ENCODE measurements at places on chromosomes 3 and 15.

DNA sequence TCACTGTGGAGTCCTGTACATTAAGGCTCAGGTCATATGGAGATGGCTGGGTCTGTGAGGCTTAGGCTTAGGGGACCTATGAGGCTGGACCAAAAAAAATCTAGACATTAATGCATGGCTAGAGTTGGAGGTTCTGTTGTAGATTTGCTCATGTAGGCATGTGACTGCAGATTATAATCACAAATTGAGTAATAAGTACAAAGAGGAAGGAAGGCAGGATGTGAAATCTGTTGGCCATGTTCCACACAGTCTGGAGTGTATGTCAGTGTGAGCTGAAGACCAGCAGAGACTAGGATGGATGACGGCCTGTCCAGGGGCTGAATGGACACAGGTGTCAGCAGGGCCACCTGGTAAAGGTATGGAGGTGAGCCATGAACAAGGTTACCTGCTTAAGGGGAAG, at the start of gene ST3GAL6:
TSS of gene ST3GAL6 (plus strand) at position 265 of the 400 bp plus-strand sequence. CDS start 5,101 bp downstream, outside the sequence.
- no peak for DNase-seq

DNA sequence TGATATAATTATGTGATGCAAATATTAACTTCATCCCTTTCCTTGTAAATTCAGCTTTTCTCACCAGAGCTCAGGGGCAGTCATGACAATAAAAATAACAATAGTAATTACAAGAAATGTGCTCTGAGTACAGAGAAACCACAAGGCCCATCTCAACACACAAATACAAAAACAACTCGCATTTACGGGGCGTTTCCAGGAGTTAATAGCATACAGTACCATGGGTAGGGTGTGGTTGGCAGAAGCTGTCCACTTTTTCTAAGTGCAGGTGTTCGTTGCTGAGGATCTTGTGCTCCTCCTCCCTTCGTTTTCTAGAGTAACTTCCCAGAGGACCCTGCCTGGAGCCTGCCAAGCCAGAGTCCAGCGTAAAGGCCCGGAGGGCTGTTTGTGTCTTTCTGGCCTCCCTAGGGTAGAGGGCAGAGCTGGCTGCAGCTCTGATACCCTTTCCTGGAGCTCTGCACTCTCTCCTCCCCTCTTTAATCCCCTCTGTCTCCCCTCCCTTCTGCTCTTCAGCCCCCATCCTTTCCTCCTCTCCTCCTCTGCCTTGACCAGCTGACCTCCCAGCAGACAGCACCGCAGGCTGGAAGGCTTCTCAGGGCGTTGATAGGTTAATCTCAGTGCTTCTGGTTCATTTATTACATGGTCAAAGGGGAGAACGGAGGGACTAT, 11.4 kb downstream of the SEMA3G start:
- no peak for DNase-seq

DNA sequence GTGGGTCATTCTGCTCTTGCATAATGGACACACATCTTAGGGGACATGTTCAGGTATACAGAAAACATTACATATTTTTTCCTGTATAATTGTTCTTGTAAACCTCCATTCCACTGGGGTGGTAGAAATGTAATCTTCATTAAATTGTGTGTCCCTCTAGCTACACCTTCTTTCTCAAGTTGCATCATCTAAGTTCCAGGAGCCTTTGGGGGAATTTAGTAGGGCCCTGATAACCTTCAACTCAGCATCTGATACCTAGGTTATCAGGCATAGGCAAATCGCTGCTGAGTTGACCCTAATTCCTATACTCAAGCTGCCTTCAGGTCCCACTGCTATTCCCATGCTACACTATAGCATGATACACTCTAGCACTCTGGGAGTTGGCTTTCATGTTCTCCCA, 19.1 kb upstream of the CLASP2 start:
- no peak for DNase-seq

- no peak for DNase-seq
Measured at GRCh38 chr3:184081116-184081830, 15.6 kb upstream of the HTR3E start.

DNA sequence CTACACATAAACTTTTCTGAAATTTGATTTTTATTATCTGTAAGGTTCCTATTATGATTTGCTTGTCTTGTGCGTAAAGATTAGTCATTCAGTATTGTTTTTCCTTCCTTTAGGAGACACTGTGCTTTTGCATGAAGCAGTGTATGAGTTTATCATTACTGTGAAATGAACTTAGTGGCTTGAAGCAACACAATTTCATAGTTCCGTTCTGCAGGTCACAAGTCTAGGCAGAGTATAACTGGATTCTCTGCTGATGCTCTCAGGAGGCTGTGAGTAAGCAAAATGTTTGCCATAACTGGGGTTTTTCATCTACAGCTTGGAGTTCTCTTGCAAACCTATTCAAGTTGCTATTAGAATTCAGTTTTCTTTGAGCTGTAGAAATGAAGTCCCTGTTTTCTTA, 1136.1 kb downstream of the OTOL1 start:
- DNase-seq: no peak

GRCh38 chr3:59121346-59122144, 71.7 kb upstream of the CFAP20DC start:
- no peak for DNase-seq

GRCh38 chr15:79122991-79123390, 32.4 kb upstream of the RASGRF1 start:
- DNase-seq: no peak

GRCh38 chr3:178546079-178546478, 9.8 kb downstream of the KCNMB2 start:
- DNase-seq: no peak

DNA sequence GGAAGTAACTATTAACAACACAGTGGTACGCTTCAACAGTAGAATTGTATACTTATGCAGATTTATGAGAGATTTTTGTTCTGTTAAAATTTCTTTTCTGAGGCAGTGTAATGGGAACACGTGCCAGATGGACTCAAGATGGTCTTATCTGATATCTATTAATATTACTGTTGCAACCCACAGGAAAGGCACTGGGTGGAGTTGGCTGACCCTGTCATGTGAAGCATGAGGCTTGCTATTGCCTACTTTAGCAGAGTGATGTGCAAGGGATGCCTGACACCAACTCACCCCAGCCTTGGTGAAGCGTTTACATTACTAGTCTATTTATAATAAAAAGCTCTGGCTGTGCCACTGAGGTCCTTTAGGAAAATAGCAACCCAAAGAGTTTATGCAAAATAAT, 19.8 kb upstream of the ARNT2 start:
- no peak for DNase-seq

GRCh38 chr15:40095371-40096093, 13.1 kb downstream of the BMF start:
- DNase-seq: no peak

GRCh38 chr15:100835636-100836035, 44.0 kb upstream of the ALDH1A3 start:
- no peak for DNase-seq

GRCh38 chr3:41026394-41027177, 172.7 kb upstream of the CTNNB1 start:
- peak; percentile 49 for DNase-seq

DNA sequence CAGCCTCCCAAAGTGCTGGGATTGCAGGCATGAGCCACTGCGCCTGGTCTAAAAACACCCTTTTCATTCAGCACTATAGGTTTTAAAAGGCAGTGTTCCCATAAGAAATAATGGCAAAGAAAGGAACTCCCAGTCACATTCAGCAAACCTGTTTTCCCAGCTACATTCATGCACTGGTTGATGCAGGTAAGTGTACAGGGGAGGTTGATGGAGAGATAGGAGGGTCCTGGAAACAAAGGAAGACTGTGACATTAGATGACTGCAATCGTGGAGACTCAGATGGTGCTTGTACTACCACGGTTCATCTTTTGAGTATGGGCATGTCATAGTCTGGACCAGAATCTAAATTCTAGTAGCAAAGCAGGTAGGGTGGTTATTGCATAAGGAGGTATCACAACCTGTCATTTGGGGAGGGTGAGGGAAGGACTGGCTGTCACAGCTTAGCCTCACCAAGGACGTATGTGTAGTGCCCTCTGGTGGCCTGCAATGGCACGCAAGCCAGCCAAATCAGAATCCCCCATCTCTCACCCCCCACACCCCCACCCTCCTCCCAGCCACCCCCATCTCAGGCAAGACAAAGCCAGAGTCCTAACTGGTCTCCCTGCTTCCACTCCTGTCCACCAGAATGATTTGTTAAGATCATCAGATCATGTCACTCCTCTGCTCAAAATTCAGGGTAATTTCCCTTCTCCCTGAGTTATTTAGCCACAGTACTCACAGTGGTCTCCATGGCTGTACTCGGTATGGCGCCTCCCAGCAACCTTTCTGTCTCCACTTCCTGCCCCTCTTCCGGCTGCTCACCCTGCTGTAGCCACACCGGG, 28.8 kb upstream of the UBL7 start:
- no peak for DNase-seq

DNA sequence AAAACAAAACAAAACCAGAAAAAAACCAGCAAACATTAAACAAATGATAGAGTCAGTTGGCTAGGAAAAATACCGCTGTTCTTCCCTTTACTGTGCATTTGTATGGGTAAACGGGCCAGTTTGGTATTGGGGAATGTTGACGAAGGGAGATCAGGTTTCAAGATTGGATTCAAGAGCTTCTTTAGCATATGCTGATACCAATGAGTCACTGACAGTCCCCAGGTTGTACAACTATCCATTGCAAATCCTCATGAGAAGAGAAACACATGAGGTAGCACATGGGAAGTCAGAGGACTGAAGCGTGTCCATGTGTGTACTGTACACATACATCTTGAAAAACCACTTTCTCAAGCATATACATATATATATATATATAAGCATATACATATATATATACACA, 25.6 kb downstream of the TIGIT start:
- peak; percentile 43 for DNase-seq

DNA sequence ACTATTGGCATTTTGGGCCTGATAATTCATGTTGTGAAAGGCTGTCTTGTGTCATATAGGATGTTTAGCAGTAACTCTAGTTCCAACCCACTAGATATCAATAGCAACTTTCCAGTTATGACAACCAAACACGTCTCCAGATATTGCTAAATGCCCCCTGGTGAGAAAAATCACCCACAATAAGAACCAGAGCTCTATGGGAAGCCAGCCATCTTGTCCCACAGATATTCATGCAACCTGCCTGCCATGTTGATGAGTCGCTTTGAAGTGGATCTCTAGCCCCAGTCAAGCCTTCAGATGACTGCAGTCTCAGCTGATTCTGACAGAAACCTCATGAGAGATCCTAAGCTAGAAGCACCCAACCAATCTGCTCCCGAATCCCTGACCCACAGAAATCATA, 5.6 kb upstream of the TNIK start:
- no peak for DNase-seq

- no peak for DNase-seq
Measured at GRCh38 chr3:197417441-197417840, 119.0 kb upstream of the DLG1 start.

DNA sequence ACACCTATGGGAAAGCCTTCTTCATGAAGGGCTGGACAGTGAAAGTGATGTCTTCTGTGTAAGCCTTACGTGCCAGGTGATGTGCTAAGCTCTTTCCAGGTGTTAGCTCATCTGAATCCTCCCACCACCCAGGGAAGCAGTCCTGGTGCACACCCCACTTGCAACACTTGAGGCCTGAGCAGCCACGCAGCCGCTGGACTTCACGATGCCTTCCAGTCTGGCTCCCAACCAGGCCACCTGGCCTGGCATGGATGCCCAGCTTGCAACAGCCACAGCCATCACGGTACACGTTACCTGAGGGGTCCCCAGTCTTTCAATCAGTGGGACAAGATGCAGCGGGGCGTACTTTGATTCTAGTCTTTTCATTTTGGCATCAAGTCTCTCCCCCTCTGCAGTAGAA, 35.8 kb downstream of the NIPA2 start:
- DNase-seq: no peak

DNA sequence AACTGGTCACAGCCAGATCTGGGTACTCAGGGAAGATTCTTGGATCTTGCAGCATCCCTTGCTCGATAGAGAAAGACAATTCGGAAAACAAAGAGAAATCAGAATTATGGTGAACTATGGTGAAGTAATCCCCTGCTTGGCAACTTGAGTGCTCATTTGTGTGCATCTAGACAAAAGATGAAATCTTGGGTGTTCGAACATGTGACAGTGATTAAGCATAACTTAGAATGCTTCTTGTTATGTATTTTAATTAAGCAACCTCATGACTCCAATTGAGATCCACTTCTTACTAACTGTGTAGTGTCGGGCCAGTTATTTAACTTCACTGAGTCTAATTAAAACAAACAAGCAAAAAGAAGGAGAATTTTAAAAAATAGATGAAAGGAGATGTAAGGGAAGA, 56.5 kb downstream of the ZNF385D start:
- no peak for DNase-seq

GRCh38 chr15:39598958-39599845, 18.3 kb downstream of the THBS1 start:
- DNase-seq: no peak

DNA sequence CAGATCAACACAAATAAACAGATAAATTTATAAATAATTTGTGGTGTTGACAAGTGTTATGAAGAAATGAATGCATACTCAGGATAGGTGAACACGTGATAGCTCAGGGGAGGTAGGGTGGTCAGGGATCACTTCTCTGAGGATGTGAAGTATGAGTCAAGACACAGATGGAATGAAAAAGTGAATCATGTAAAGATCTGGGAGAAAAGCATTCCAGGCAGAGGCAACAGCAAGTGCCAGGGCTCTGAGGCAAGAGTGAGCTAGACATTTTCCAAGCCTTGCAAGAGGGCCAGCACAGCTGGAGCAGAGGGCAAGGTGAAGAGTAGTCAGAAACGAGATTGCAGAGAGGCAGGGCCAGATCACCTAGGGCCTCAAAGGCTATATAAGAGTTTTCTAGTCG, 177.8 kb downstream of the WNT5A start:
- DNase-seq: no peak

DNA sequence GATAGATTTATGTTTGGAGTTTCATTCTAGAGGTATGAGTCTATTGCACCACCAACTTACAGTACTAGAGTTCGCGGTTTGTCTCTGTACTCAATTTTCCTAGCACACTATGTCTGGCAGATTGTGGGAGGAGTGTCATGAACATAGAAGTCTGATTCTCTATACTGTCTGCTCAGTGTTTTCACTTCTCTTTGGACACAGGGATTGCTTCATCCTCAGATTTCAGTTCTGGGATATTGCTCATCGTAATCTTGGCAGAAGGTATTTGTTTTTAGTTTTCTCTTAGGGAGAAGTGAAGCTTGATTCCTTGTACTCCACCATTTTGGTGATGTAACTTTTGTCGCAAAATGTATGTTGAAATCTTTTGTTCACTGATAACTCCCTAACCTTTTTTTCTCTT, 27.8 kb upstream of the AZI2 start:
- no peak for DNase-seq

- no peak for DNase-seq
Measured at GRCh38 chr15:81239190-81239589, 42.5 kb downstream of the IL16 start.

DNA sequence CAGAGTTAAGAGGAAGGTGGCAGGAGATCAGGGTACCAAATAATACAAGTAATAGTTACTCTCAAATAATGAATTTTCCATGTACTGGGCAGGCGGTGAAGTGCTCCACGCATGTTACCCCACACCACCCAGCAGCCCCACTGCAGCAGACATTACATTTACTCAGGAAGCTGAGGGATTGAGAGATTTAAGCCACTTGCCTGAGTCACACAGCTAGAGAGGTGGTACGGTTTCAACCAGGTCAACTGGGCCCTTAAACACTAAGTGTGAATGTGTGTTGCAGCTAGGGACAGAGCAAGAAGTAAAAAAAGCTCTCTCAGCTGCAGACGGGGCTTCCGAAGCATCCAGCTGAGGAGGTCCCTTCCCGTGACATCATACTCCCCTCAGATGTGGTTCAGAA, 91.3 kb downstream of the PRICKLE2 start:
- DNase-seq: no peak
